ENCODE measurements at places on chromosomes 1 and 21. TPM values are rescaled to one million over a fixed set of nuclear protein-coding genes. Genes with fewer than 3 reads are reported as not detected.

- no peak for DNase-seq
These were observed 269.5 kb downstream of the HHAT start for GRCh38 chr1:210598135-210598652.

DNA sequence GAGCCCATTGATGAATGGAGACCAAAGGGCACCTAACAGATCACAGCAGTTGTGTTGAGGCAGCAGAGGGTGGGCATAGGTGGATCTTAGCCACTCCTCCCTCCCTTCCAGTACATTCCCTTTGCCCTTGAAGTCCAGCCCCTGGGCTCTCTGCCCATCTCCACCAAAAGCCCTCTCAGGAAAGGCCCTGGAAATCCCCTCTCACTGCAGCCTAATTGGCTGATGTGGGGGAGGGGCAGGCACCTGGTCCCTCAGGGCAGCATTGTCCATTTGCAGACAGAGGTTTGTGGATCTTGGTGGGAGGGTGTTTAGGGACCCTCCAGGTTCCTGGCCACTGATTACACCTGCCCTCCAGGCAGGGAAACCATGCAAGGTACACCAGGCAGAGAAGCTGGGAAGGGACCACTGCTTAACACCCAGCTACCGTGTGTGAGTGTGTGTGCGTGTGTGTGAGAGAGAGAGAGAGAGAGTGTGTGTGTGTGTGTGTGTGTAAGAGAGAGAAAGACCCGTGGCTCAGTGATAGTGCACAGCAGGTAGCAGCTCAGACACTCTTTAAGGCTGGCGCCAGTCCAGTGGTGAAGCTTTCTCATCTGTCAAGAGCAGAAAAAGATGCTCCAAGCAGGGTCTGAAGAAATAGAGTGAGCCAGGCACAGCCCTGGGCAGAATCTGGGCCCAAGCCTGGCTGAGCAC, 71.1 kb downstream of the MATN1 start:
- DNase-seq, result no peak

The NTMT2 gene
- not detected for polyA plus RNA-seq

- no peak for DNase-seq
These were observed 99.3 kb upstream of the ESRRG start for GRCh38 chr1:216822480-216822879.

The FMOD gene
- polyA plus RNA-seq, result 101 TPM

GRCh38 chr21:45016406-45017038, 57.9 kb upstream of the ADARB1 start:
- DNase-seq, result no peak

DNA sequence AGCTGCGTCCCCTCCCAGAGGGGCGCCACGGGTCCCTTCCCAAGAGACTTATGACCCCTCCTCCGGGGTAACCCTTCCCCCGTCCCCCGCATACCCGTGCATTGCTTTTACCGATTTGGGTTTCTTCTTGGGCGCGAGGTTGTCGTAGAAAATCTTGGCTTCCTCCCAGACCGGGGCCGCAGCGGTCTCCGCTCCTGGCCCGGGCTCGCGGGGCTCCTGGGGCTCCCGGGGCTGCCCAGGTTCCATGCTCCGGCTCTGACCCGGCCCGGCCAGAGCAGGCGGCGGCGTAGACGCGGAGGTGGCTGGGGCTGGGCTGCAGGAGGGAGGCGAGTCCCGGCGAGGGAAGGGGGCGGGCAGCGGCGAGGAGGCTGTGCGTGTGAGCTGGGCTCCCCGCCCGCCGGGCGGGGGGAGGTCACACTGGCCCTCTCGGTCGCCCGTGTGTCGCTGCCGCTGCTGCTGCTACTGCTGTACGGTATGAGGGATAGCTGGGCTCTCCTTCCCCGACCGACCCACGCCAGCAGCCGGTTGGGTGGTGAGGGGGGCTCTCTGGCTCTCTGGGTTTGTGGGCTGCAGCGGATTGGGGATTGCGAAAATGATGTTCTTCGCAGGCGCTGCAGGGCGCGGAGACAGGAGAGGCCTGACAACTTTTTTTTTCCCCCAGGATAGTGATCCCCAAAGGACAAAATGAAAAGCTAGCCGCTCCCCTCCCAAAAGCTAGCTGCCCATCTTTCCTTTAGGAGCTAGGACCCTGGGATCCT, at the start of gene NT5C1A:
TSS of gene NT5C1A (minus strand) at position 315 of the 758 bp plus-strand sequence. CDS start at position 246, 69 bp downstream.
- DNase-seq, result no peak

DNA sequence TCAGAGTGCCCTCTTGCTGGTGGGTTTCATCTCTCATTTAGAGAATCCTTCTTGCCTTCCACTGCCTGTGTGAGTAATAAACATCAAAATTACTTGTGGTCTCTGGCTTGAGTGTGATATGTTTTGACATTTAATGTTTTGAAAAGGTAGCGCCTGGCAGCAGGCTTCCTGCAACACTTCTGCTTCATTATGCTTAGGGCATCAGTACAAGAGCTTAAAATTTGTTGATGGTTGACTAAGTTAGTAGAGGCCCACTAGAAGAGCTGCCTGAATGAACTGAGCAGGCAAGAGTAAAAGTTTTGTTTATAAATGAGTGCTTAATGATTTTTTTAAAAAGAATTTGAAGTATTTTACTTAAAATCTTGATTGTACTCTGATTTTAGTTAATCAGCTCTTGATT, 6.4 kb upstream of the RPE65 start:
- no peak for DNase-seq

- no peak for DNase-seq
These were observed 240.8 kb downstream of the TRABD2B start for GRCh38 chr1:47756411-47756810.

DNA sequence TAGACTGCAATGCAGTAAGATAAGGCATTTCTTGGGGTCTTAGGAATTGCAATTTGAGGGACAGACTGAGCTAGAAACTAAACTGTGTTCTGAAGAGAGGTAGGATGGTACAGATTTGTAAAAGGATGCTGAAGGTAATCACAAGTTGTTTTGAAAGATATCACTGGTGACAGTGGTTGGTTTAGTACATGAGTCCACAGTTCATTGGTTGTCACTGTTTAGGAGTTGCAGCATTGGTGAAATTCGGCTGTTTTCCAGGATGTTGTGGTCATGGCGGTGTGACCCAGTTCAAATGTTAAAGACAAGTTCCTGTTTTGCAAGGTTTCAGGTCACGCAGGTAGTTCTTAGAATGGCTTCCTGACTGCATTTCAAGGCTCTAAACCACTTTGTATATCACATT, 292.8 kb upstream of the B3GALT2 start:
- DNase-seq, result no peak

The OLIG2 gene
- polyA plus RNA-seq, result not detected

- DNase-seq, result no peak
These were observed 289.2 kb downstream of the GRIK1 start for GRCh38 chr21:29650523-29651022.

The OR2T11 gene
- polyA plus RNA-seq, result not detected

The APCS gene
- polyA plus RNA-seq, result not detected

DNA sequence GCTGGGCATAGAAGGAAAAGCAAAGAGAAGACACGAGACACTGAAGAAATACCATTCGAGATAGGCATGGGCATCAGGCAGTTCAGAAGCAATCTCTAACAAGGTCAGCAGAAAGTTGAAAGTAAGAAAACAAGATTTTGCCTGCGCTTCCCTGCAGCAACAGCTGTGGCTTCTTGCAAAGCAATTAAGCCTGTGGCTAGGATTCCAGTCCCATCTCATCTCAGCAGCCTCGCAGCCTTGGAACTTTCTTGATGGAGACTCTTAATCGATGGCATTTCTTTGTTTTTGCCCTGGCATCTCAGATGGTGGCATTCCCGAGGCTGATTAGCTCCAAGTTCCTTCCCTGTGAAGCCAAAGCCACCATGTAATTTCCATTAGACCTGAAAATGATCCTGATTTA, 64.6 kb upstream of the SPAG17 start:
- no peak for DNase-seq

The IL20 gene
- polyA plus RNA-seq, result not detected

DNA sequence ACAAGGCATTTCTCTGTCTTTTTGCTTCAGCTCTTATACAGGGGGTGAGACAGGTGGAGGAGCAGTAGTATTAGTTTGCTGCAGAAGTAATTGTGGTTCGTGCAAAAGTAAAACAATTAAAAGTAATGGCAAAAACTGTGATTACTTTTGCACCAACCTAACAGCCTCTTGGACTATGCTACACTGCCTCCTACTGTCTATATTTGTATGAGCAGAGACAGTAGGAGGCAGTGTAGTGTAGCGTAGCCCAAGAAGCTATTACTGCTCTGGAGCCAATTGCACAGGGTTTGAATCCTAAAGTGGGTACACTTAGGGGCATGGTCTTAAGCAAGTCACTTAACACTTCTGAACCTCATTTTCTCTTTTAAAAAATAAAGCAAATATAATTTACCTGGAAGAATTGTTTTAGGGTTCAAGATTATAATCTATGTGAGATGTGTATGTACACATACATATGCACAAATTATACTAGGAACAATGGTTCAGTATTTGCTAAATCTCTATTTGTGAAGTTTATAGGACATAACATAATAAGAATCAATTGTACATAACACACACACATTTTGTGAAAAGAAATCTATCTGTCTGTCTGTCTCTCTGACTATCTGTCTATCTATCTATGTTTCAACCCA, 103.8 kb downstream of the BRINP3 start:
- DNase-seq, result no peak

- DNase-seq, result no peak
These were observed 72.0 kb upstream of the CLDN14 start for GRCh38 chr21:36551731-36552433.

GRCh38 chr21:33075596-33076195, 5.8 kb downstream of the OLIG1 start:
- no peak for DNase-seq

GRCh38 chr1:101653482-101653946, 343.2 kb downstream of the OLFM3 start:
- DNase-seq, result no peak

The HES4 gene
- 5.6 TPM for polyA plus RNA-seq

GRCh38 chr1:107748531-107748930, 216.4 kb downstream of the VAV3 start:
- no peak for DNase-seq

GRCh38 chr21:35254006-35254764, 205.1 kb upstream of the RUNX1 start:
- DNase-seq, result no peak

The CD1E gene
- 0.22 TPM for polyA plus RNA-seq

- DNase-seq, result no peak
These were observed 805.9 kb upstream of the ADAMTS5 start for GRCh38 chr21:27772816-27773215.

The FCN3 gene
- 14.1 TPM for polyA plus RNA-seq

DNA sequence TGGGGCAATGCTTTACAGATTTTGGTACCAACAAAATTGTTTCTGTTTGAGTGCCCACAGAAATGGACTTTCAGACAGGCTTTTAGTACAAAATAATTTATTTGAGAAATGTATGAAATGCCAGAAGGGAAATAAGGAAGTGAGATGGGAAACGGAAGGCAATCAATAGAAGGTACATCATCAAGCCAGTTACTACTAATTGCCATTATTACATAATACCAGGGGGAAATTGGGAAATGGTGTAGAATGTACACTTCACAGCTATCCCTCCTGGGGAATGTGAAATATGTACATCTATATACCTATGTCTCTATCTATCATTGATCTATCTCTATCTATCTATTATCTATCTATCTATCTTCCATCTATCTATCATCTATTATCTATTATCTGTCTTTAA, 264.6 kb upstream of the B3GALT2 start:
- no peak for DNase-seq

DNA sequence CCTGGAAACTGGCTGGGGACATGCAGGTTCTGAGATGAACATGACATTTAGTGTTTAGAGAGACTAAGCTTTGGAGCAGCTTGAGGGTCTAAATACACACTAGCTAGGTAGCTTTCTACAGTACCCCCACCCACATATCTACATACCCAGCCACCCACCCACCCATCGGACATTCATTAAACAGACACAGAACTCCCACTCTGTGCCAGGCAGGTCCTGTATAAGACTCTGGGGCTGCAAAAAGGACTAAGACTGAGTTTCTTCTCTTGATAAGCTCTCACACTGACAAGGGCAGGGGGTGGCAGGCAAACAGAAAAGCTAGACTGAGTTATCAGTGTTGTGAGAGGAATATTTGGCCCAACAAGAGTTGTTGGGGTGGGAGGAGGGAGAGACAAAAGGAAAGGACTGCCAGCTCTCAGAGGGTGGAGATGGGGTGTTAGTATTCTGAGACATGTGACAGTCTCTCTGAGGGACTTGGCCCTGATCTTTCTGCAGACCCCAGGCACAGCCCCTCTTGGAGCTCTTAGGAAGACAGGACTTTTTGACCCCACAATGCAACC, 6.8 kb downstream of the MAP7D1 start:
- DNase-seq, result no peak

DNA sequence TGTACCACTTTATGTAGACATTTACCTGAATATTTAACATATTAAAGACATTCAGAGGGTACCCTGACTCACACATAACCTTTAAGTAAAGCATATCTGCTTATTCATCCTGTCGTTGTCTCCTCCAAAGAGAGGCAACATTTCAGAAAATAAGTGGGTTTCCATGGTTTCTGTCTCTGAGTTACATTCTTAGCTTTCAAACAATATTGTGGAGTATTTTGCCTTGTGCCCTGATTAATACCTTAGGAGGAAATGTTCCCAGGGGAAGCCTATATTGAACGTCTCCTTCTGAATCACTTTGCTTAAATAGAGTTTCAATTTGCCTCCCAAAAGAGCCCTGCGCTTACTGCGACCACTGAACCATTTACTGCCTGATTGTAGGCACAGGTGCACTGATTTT, 26.1 kb downstream of the PALMD start:
- no peak for DNase-seq

The FCRL1 gene
- 0.11 TPM for polyA plus RNA-seq

The CGN gene
- polyA plus RNA-seq, result 49.9 TPM

All from right lung (tissue), 10 donors.